Stimulated activated CD8-positive, alpha-beta memory T cell treated with anti-CD3 and anti-CD28 coated beads, Interleukin-7, amount 100 ng/mL, for 1 hour (primary cell): ENCODE measurements at places on chromosomes 16 and 17.
A peak's percentile ranks its signal among the peaks of the same experiment; 100 is the strongest.

DNA sequence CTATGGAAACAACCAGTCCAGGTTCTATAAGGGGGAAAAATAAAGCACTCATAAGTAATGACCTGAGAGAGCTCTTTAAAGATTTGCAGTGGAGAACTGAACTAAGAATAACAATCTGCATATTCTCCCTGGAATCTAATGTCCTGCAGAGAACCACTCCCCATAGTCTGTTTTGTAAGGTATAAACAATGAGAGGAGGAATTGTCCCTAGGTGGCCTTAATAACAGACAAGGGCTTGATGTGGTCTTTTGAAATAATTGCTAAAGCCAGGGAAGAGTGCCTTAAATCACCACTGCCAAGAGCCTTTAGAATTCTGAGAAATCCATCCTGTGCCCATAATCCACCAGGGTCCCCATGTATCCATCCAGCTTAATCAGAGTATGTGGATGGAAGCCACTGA, 106.3 kb downstream of the CDH11 start:
- no peak for DNase-seq

DNA sequence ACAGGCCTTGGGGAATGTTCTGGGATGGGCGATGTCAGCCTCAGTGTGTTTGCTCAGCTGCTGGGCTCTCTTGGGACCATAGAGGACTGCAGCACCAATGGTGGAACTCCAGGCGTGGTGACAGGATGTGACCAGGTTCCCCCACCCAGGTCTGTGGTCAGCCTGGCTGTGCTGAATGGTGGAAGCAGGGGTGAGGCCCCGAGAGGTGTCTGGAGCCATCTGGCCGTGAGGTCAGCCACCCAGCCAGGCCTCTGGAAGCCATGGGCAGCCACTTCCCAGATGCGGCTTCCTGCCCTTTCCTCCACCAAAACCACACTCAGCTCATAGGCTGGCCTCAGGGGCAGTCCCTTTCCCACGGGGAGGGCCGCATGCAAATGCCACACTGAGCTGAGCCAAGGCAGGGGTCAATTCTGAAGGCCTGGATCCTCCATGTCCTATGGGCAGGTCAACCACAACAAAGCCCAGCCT, 7.8 kb upstream of the MAPK7 start:
- peak; percentile 9 for DNase-seq

- no peak for DNase-seq
These were observed 167.5 kb downstream of the UTP18 start for GRCh38 chr17:51427856-51428255.

- no peak for DNase-seq
These were observed 30.2 kb upstream of the ULK2 start for GRCh38 chr17:19897903-19898302.

DNA sequence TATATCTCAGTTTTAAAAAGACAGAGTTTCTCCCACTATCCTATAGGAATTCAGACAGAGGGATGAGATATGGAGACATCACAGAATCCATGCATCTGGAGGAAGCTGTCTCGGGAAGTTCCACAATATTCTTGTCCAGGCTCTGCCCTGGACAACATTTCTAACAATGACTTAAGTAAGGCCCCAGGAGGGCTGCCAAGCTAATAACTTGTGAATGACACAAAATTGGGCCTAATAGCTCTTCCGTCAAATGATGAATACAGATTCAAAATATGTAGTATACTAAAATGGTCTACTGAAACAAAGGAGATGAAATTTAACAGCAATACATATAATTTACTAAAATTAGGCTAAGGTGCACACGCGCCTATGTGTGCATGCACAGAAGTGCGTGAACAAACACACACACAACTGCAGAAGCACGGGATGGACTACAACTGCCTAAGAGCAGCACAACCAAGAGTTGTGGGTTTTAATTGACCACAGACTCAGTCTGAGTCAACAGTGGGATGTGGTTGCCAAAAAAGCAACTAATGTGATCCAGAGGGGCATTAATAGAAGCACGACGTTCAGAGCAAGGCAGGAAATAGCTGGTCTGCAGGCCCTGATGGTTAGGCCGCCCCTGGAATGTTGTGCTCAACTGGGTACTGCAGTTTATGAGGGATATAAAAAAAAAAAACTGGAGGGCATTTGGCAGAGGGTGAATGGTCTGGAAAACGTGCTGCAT, 26.3 kb upstream of the HS3ST2 start:
- no peak for DNase-seq

GRCh38 chr16:78805556-78805955, 706.1 kb downstream of the WWOX start:
- no peak for DNase-seq

- DNase-seq = no peak
These were observed 70.4 kb downstream of the RPH3AL start for GRCh38 chr17:282000-282911.

DNA sequence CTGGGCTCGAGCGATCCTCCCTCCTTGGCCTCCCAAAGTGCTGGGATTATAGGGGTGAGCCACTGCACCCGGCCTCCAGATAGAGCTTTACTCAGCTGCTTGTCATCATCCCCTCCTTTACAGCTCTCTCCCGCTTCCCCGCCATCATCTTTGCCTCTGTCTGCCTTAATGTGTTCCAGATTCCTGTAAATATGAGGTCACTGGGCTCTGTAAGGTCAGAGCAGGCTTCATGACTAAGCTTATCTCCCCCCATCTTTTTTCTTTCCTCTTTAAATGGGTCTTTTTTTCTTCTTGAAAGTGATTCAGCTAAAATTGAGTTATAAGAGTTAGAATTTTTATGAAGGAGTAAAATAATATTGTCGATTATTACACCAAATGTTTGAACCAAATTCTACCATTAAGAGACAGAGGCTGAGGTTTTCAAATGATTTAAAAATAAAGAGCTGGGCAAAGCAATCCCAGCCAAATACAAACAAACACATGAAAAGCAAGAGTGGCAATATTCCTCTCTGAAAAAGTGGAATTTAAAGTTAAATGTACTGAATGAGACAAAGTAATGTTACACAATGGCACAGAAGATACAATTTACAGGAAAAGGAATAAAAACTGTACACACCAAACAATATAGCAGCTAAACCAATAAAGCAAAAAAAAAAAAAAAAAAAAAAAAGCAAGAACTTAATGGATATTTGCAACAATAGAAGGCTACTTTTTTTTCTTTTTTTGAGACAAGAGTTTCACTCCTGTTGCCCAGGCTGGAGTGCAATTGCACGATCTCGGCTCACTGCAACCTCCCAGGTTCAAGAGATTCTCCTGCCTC, 62.1 kb downstream of the CRISPLD2 start:
- no peak for DNase-seq

DNA sequence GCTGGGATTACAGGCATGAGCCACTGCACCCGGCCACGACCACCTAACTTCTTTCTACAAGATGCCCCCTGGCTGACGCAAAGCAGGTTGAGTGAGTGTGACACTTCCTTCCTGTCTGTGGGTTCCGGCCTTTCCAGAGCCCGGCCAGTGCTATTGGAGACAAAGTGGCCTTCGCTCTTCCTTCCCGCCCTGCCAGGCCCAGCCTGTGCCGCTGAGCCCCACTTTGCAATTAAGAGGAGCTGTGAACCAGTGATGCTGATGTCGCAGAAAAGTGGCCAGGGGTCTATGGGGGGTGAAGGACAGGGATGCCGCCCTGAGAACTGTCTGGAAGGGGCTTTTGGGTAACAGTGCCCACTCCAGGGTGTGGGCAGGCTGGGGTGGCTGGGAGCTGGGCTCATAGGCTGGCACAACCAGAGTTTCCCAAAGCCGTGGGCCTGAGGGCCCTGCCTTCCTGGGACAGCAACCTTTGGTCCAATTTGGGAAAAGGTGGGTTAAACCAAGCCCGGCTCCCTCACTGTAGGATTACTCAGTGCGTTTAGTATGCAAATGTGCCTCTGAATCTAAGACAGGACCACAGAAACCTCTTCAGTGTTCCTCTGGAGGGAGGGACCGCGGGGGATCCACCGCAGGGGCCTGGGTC, 174.9 kb downstream of the SEC14L1 start:
- DNase-seq = no peak

DNA sequence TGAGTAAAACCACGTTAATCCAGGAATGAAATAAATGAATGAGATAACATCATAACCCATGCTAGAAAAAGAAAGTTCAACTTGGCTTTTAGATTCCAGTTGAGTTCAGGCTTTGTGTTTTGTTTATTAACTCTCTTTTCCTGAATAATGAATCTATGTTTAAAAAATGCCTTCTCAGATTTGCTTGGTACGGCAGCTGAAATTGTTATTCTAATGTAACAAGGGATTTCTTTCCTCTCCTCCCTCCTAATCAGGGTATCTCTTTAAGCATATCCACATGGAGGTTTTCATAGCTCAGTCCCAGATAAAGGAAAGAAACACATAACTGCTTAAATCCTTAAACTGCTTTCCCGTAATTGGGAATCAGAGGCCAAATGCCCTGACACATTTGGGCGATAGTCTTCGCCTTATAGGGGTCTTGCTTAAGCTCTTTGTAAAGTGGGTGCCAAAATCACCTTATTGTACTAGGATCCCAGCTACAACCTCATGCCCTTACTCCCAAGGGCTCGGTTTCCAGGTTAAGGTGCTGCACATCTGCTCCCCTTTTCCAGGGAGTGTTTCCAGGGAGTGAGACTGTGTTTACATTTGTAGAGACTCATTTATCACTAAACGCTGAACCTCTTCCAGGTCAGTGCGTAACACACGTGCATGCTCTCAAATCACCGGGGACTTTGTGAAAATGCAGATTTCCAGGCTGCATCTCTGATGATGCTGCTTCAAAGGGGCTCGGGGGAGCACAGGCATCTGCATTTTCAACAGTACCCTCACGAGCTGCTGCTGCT, 142.8 kb upstream of the FOXF1 start:
- DNase-seq = no peak

GRCh38 chr16:5557966-5558365, 460.4 kb upstream of the EEF2KMT start:
- no peak for DNase-seq

DNA sequence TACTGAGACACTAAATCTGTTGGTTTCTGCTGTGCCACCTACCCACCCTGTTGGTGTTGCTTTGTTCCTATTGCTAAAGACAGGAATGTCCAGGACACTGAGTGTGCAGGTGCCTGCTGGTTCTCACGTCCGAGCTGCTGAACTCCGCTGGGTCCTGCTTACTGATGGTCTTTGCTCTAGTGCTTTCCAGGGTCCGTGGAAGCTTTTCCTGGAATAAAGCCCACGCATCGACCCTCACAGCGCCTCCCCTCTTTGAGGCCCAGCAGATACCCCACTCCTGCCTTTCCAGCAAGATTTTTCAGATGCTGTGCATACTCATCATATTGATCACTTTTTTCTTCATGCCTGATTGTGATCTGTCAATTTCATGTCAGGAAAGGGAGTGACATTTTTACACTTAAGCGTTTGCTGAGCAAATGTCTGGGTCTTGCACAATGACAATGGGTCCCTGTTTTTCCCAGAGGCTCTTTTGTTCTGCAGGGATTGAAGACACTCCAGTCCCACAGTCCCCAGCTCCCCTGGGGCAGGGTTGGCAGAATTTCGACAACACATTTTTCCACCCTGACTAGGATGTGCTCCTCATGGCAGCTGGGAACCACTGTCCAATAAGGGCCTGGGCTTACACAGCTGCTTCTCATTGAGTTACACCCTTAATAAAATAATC, 14.6 kb downstream of the STH start:
- DNase-seq = no peak

GRCh38 chr16:57688487-57688986, 6.1 kb upstream of the DRC7 start:
- no peak for DNase-seq

DNA sequence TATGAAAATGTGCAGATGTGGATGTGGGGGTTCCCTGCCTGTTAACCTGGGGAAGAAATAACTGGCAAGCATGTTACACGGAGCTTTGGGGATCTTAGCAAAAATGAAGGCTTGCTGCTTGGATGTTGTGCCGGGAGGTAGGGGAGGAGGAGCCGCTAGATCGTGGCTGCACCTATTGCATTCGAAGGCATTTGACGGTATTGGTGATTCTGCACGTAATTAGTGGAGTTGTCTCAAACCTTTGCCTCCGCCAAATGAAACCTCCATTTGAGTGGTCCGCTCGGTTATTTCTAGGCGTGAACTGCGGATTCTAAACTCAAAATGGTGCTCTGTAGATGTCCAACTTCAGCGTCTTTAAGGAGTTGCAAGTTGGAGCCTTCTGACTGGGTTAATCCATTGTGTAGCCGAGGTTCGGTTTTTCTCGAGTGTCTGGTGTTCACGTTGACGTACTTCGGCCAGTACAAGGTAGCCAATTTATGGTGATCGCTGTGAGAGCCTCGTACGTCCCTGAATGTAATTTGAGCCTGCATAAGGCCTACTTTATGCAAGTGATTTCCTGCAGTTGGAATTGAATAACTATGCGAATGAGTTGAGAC, 1.5 kb downstream of the TNRC6C start:
- DNase-seq = no peak

- DNase-seq = no peak
These were observed 81.0 kb downstream of the MYH11 start for GRCh38 chr16:15775663-15776304.

- DNase-seq = no peak
These were observed 17.2 kb downstream of the NCBP3 start for GRCh38 chr17:3828852-3829232.

- no peak for DNase-seq
These were observed 9.7 kb downstream of the CACNG1 start for GRCh38 chr17:67054011-67054591.

GRCh38 chr16:63617990-63618763, 1503.7 kb downstream of the CDH11 start:
- no peak for DNase-seq

DNA sequence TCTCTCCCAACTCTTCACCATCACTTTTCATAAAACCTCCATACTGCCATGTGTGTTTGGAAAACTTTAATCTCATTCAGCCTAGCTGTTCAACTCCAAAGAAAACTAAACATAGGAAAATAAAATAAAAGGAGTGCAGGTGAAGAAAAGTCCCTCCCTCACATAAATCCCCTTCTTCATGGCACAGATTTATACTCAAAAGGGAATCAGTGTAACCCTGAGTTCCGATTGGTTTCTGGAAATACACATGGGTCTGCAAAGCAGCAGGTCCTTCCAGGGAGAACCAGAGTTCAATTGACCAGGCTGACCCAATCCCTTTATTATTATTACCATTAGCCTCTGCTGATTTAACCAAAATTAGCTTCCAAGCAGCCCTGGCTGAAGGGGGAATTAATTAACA, 8.9 kb upstream of the HOXB2 start:
- DNase-seq = no peak
